Activated naive CD4-positive, alpha-beta T cell treated with anti-CD3 and anti-CD28 coated beads, Interleukin-2, amount 50 U/mL, for 72 hours (primary cell): ENCODE measurements at places on chromosomes 3 and 15.

DNA sequence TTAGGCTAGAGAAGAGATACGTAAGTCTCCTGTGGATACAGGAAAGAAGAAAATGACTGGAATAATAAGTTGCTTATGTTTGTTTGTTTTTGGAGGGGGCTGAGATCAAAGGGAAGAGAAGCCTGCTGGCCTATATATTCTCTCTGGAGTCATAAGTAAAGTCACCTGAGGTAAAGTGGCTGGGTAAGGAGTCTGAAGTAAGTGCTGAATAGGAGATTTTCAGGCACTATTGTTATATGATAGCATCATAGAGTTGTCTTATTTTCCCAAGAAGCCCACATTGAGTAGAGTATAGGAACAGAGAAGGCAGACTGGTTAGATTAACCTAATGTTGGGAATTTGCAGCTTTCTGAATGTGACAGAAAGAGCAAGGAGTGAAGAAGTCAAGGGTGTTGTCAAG lies 10.7 kb downstream of the TBC1D23 start:
- DNase-seq = no peak

DNA sequence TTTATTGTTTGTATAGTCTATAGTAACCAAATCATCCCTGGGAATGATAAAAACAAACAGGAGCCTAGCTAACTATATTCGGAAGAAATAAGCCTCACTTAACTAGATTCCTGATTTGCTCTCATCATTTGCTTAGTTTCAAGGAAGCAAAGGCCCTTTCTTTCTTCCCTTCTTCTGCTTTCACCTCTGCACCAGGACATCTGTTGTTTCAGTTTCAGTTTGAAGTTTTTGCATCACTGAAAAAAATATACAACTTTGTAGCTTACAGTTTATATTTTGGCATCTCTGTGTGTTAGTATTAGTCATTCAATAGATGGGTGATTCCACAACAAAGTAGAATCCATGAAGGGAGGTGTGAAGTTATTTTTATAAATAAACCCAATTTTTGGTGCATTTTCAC lies 113.6 kb upstream of the SNTN start:
- DNase-seq = no peak

- no peak for DNase-seq
These were observed 90.5 kb downstream of the AQP9 start for GRCh38 chr15:58228718-58229117.

DNA sequence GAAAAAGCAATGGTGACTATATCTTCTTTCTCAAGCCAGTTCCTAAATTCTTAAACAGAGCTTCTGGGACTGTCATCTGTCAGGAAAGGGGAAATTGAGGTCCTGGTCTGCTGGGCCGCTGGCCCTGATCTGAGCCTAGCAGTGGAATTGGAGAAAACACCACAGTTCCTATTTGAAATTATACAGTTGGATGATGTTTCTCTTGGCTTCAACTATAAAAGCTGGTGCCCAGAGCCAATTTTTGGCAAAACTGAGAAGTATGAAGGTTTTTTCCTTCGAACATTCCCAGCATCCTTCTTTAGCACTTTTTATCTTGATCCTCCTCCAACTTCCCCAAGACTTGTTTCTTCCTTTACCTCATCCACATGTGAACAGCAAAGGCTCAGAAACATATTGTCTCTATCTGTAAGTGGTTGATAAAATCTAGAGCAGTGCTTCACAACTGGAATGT lies 83.9 kb downstream of the CD47 start:
- DNase-seq = no peak

- no peak for DNase-seq
These were observed 39.6 kb upstream of the LAMP3 start for GRCh38 chr3:183202004-183202722.

GRCh38 chr3:194245975-194246561 lies 105.1 kb downstream of the CPN2 start:
- DNase-seq = no peak

- no peak for DNase-seq
These were observed 1.1 kb downstream of the GPR27 start for GRCh38 chr3:71754610-71755253.

- DNase-seq = no peak
These were observed 40.2 kb upstream of the IDH2 start for GRCh38 chr15:90142216-90143165.

GRCh38 chr3:57793737-57794187 lies 37.7 kb downstream of the SLMAP start:
- no peak for DNase-seq

- DNase-seq = no peak
These were observed 45.8 kb upstream of the NTRK3 start for GRCh38 chr15:88302373-88302772.

GRCh38 chr15:24318981-24319380 lies 356.6 kb upstream of the NPAP1 start:
- no peak for DNase-seq

GRCh38 chr15:77830051-77830468 lies 197.3 kb upstream of the LINGO1 start:
- DNase-seq = no peak

DNA sequence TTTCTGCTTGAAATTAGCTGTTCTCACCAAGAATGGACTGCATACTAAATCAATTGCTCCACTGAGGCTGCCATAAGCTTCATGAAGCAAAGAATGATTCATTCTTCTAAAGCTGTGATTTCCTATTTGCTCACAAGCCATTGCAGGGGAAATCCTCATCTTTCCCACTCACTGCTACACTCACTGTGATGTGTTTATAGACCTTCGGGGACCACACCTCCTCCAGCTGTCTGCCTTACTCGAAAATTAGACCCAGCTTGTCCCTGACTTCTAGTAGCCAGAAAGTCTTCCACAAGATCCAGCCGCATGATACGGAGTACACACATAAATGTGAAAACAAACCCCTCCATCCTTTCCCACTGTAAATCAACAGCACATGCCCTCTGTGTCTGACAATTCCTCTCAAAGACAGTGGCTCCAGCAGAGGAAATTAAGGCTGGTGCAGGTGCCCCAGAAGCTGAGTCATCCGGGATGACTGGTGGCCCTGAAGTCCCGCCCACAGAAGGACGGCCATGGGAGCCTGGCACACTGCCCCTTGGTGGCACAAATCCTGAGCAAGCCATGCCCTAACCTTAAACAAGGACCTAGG lies 172.0 kb downstream of the STT3B start:
- DNase-seq = peak; percentile 23

- no peak for DNase-seq
These were observed 858.5 kb upstream of the CFAP20DC start for GRCh38 chr3:59908280-59908679.

DNA sequence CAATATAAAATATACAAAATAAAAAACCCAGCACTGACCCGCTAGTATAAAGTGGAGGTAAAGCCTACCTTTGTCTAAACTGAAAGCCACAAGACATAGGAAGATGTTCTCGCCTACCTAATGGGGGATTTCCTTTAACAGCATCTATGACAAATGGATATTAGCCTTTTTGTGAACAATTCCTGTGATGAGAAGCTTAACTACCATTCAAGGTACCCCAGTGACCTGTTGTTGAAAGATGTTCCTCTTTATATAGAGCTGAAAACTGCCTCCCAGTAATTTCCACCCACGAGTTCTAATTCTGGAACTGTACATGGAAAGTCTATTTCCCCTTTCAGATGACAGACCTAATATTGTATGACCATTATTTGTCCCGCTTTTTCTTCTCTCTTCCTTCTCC lies 109.8 kb upstream of the RASGRP1 start:
- no peak for DNase-seq

DNA sequence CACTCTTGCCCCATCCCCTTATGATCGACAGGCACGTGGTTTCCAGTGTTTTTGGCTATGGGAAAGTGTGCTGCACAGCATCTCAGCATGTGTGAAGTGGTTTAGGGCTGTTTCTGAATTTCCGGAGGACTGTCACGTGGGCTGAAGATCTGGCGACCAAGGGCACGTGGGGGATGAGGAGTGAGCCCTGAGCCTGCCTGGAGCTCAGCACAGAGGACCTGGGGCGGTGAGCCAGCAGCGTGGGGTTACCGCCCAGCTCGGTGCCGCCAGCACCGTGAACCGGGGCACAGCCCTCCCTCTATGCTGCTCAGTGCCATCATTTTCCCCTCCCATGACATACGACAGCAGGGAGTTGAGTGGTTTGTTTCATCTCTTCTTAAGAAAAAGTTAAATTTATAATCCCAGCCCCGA lies 150.2 kb downstream of the DNAJB8 start:
- DNase-seq = no peak

DNA sequence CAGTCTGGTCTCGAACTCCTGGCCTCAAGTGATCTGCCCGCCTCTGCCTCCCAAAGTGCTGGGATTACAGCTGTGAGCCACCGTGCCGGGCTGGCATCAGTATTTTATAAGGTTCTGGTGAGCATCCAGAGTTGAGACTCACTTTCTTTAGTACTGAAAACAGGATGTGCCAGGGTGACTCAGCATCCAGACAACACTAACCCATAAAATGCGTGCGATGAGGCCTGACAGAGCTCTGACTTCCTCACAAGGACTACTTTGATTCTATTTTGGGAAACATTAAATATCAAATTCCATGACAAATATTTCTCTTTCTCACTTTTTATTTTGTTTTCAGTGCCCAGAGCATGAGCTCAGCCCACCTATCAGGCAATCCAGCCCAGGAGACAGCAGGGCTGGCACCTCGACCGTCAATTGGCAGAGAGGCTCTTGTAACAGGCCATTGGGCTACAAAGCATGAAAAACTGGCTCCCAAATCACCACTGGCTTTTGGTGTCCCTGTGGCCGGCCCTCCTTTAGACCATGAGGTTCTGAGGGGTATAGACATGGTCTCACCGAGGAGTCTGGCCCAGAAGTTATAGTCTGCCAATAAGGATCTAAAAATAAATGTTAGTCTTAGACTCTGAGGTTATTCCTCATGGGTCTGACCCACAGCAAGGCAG lies 75.0 kb downstream of the FEM1B start:
- DNase-seq = peak; percentile 40

DNA sequence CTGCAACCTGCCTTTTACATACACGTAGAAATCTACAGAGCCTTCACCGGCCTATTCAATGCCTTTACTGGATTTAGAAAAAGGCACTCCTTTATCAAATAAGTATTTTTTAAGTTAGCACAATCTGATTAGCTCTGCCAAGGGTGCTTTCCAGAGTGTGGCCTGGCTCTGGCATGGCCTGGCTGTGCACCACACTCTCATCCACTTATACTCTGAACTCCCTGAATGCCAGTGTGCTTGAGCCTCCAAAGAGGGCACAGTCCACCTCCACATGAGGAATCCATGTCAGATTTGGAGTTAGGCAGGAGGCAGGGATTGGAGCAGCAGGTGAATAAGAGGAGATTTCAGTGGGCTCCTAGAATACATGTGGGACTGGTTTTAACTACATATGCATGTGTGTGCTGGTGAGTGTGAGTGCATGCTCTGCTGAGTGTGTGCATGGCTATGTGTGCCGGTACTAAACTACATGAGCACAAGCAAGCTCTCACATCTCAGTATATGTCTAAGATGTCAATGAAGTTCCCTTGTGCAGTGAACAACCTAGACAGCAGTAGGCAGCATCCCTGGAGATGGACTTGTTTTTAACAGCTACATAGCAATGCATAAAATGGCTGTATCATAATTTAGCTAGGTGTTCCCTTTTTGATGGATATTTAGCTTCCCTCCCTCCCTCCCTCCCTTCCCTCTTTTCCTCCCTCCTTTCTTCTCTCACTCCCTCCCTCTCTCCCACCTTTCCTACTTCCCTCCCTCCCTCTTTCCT lies 17.8 kb upstream of the ZFAND6 start:
- no peak for DNase-seq

DNA sequence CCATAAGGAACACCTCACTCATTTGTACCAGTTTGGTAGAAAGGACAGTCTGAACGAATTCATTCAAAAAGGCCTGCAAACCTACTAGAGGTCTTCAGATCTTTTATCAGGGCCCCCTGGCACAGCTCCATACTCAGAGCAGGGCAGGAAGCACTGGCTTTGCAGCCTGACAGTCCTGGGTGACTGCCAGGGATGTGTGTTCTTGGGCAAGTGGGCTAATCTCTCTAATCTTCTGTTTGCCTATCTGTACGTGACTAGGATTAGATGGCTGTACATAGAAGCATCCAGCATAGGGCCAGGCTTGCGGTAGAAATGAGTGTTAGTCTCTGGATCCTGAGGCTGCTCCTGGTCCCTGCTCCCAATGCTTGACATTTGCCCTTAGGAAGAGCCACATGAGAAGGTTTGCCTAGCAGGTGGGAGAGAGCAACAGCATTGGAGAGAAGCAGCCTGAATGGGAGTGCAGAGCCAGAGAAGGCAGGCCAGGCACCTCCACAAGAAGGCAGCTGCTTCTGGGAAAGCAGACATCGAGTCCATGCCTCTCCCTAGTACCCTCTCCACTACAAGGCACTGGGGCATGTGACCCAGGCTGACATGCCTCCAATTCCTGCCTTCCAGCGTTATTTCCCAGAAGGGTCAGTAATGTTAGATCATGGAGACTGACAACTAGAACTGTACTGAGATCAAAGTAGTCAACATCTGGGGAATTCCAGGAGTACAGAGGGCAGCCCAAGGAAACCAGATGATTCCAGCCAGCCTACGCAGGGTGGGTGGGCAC lies 1.0 kb upstream of the CXCR6 start:
- no peak for DNase-seq

DNA sequence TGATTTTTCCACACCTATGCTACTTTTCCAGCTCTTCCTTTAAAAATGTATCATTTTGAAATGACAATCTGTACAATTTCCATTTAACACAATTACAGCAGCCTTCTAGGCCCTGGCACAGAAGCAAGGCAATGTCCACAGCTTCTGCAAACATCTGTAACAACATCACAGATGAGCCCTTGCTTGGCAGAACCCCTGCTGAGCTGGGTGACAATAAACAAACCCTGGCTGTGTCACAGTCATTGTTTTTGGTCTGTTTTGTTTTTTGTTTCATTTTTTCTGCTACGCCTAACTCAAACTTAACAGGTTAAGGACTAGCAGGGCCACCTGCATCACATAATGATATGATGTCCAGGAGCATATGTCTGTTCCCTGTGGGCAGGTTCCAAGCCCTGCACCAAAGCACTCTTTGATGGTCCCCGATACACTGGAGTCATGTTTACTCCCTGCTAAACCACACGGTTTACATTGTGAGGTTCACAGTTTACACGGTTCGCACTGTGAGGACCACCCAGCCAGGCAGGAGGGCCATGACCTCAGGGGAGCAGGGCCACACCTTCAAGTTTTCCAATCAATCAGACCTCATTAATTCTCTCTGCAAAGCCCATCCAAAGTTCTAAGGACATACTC lies 186.8 kb upstream of the CHRNA7 start:
- no peak for DNase-seq

DNA sequence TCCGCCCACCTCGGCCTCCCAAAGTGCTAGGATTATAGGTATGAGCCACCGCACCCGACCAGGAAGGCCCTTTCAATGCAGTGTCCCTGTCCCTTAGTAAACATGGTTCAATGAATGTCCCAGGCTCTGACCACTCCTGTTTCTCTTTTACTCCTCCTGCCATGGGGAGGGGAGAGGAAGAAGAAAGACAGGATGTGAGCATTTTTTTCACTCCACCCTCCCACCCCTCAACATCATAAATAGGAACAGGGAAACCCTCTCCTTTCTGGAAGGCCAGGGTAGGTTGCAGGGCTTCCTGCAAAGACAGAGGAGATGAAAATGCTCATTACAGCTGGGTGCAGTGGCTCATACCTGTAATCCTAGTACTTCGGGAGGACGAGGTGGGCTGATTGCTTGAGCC lies 7.5 kb upstream of the TATDN2 start:
- DNase-seq = no peak
